ENCODE measurements at places on chromosomes 12 and 14. TPM values are rescaled to one million over a fixed set of nuclear protein-coding genes. Genes with fewer than 3 reads are reported as not detected.

- no peaks in the 10 kb centered on the region for H3K27me3 ChIP-seq
- H3K36me3 ChIP-seq = no peaks in the 10 kb centered on the region
- H3K27ac ChIP-seq = no peak overlapping the region
- DNase-seq = no peak
Observed at GRCh38 chr12:93668919-93669418, 8.2 kb upstream of the CRADD start.

The ZC3H10 gene
- total RNA-seq = 8.4 TPM

- H3K27me3 ChIP-seq = no peaks in the 10 kb centered on the region
- no peak overlapping the region for H3K4me3 ChIP-seq
- no peaks in the 10 kb centered on the region for H3K4me1 ChIP-seq
- no peak overlapping the region for H3K27ac ChIP-seq
- no peak for DNase-seq
Observed at GRCh38 chr12:79294590-79294989, 396.2 kb downstream of the PAWR start.

DNA sequence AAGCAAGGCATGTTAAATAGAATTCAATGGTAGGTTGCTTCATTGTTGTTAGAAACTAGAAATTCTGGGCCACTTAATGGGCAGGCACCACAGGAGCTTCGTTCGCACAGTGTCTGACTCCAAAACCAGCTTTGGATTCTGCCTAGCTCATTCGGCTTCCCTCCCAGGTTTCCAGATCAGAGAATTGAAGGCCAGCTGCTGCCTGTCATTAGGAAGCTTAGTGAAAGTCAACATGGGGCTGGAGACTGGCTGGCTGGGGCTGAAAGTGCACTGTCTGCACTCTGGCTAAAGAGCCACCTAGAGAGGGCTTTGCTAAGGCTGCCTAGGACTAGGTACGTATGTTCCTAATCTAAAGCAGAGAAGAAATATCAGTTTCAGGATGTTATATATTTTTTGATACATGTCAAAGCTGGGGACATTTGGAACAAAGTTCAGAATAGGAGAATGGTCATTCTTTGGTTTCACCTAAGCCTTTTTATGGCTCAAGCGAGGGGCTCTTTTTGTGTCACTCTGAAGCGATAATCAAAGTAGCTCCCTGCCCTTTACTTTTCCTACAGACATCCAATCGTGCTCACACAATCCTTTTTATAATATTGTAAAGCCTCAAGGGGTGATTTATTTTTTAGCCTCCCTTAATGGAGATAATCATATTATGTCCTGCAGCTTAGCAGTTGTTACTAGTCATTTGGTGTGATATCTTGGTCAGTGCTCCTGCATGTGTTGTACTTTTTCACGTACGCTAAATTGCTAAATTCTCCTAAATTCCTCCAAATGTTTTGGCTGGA lies 238.5 kb upstream of the NAV3 start:
- H3K4me1 ChIP-seq = no peaks in the 10 kb centered on the region
- no peaks in the 10 kb centered on the region for H3K36me3 ChIP-seq
- no peak for DNase-seq
- H3K27me3 ChIP-seq = no peaks in the 10 kb centered on the region
- no peak overlapping the region for H3K27ac ChIP-seq

DNA sequence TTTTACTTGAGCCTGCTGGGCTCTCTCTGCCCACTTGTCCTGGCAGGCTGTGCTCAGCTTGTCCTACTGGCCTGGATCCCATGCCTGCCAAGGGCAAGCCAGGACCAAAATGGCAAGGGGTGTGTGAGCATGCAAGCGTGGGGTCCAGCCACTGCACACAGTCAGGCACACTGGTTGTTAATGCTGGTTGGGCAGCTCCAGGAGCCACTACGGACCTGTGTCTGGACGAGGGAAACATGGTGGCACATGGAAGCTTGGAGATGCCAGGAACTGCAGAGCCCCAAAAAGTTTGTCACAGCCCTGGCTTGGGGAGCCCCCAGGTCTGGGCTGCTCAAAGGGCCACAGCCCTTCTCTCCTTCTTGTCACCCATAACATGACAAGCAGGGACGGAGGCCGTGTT lies 83.8 kb downstream of the ACSS3 start:
- H3K36me3 ChIP-seq = peaks cover 6% of the 10 kb centered on the region
- no peaks in the 10 kb centered on the region for H3K4me1 ChIP-seq

The BDKRB1 gene
- total RNA-seq = not detected

The HRK gene
- total RNA-seq = not detected

DNA sequence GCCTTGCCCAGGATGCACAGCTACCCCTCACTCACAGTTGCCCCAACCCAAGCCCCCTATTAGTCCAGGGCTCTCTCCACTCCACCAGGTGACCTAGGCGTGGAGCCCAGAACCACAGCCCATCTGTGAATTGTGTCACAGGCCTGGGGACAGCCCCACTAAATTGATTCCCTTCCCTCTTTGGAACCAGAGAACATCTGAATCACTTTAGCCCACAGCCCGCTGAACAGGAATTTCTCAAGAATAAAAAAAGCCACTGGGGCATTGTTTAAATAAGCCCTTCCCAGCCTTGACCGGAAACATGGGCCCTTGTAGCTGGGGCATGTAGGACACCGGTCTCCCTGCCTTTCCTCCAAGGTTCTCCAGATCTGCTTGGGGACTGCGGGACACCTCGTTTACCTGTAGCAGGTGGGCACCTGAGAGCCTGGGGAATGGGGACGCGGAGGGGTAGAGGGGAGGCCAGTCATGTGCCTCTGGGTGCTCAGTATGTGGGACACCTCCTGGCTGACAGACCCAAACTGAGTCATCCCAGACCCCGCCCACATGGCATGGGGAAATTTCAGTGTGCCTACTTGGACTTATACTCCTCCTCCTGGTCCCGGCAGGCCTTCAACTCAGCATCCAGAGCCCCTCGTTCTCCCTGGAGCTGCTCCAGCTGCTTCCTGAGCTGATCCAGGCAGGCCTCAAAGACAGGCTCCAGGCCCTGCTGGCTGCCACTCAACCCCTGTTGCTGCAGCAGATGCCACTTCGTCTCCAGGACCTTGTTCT lies 1.3 kb downstream of the KRT78 start:
- DNase-seq = no peak
- no peak overlapping the region for H3K27ac ChIP-seq
- H3K4me1 ChIP-seq = no peaks in the 10 kb centered on the region
- H3K27me3 ChIP-seq = peaks cover 16% of the 10 kb centered on the region

The SIX6 gene
- not detected for total RNA-seq

- H3K4me3 ChIP-seq = no peak overlapping the region
- no peaks in the 10 kb centered on the region for H3K36me3 ChIP-seq
- DNase-seq = no peak
- no peaks in the 10 kb centered on the region for H3K27me3 ChIP-seq
- H3K27ac ChIP-seq = no peak overlapping the region
- H3K4me1 ChIP-seq = no peaks in the 10 kb centered on the region
Observed at GRCh38 chr12:28537474-28537873, 347.2 kb downstream of the CCDC91 start.

GRCh38 chr14:94946244-94946643 lies 176.3 kb upstream of the GSC start:
- DNase-seq = no peak
- no peaks in the 10 kb centered on the region for H3K36me3 ChIP-seq
- H3K27me3 ChIP-seq = no peaks in the 10 kb centered on the region

GRCh38 chr12:121866331-121866730 lies 7.7 kb upstream of the HPD start:
- no peak overlapping the region for H3K4me3 ChIP-seq
- H3K36me3 ChIP-seq = no peaks in the 10 kb centered on the region
- DNase-seq = no peak
- H3K27ac ChIP-seq = no peak overlapping the region

DNA sequence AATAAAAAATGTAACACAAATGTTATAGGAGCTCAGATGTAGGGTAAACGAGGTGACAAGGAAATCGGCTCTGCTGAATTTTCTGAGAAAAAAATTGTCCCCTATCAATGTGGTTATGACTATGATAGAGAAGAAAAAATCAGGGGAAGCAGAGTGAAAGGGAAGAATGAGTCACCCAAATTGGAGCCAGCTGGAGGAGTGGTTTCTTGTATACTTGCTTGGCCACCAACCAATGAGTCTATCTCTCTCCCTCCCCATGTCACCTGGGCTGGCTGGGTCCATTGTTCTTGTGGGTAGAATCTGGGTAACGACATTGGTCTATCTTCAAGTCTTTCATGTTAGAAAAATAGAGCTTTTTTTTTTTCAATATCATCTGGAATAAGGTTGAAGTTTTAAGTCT lies 196.6 kb upstream of the FLRT2 start:
- H3K4me1 ChIP-seq = no peaks in the 10 kb centered on the region
- no peaks in the 10 kb centered on the region for H3K27me3 ChIP-seq
- no peaks in the 10 kb centered on the region for H3K36me3 ChIP-seq
- no peak overlapping the region for H3K27ac ChIP-seq
- DNase-seq = no peak

DNA sequence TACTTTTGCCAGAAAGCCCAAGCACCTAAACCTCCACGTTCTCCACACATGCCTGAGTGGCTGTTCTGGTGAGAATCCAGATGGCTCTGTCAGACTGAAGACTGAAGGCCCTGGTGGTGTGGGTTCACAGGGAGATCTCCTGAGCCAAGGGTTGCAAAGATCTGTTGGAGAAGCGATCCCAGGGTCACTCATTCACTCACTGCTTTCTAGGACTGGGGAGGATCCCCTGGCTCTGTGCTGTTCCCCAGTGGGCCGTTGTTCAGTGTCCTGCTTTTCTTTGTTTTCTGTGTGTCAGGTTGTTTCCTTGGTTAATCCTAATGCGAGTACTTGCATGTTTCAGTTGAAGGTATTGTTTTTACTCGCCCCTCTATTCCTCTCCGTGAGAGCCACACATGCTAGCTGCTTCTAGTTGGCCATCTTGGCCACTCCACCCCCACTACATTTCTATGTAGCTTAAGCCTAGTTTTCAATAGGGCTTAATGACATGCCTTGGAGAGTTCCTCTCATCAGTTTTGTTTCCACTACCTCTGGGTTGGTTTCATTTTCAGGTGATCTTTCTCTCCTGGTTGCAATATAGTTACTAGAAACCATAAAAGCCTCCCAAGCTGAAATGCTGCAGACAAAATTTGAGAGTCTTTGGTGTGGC lies 144.5 kb upstream of the SLC38A2 start:
- H3K4me3 ChIP-seq = no peak overlapping the region
- no peaks in the 10 kb centered on the region for H3K36me3 ChIP-seq
- peaks cover 5% of the 10 kb centered on the region for H3K4me1 ChIP-seq

The TMPRSS12 gene
- total RNA-seq = not detected

The OS9 gene
- 263 TPM for total RNA-seq

DNA sequence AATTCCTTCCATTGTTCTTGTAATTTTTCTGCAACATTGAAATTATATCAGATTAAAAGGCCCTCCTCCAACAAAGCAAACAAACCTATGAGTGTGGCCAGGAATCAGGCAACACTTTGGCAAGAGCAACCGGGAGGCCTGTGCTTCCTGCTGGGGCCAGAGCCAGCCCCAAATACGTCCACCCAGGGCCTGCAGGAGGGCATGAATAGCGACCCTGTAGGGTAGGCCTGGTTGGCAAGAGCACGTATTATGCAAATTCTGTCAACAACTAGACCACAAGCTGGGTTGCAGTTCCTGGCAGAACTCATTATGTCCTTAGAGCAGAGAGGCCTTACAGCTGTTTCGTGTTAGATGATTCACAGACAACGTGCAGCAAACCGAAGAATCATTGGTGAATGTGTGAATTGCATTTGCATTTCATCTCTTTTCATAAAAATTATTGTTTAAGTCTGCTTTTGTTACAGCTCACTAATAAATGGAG lies 26.9 kb upstream of the LGALS3 start:
- peak; percentile 88 for DNase-seq
- H3K4me1 ChIP-seq = peaks cover 86% of the 10 kb centered on the region
- peak overlapping the region; percentile 96 for H3K27ac ChIP-seq
- no peaks in the 10 kb centered on the region for H3K27me3 ChIP-seq
- H3K4me3 ChIP-seq = no peak overlapping the region

The MYO1H gene
- total RNA-seq = 0.64 TPM

The RNU7-1 gene
- not detected for total RNA-seq

The SRRM4 gene
- total RNA-seq = 0.12 TPM

GRCh38 chr14:101508948-101509729 lies 52.2 kb upstream of the DIO3 start:
- no peaks in the 10 kb centered on the region for H3K27me3 ChIP-seq
- no peaks in the 10 kb centered on the region for H3K36me3 ChIP-seq
- H3K4me3 ChIP-seq = no peak overlapping the region
- peak; percentile 53 for DNase-seq

GRCh38 chr14:87955501-87955900 lies 37.5 kb downstream of the GALC start:
- no peaks in the 10 kb centered on the region for H3K4me1 ChIP-seq
- DNase-seq = no peak
- no peak overlapping the region for H3K27ac ChIP-seq
- peaks cover 32% of the 10 kb centered on the region for H3K36me3 ChIP-seq

- no peak overlapping the region for H3K4me3 ChIP-seq
- peaks cover 30% of the 10 kb centered on the region for H3K36me3 ChIP-seq
- H3K27me3 ChIP-seq = no peaks in the 10 kb centered on the region
- H3K27ac ChIP-seq = no peak overlapping the region
Observed at GRCh38 chr14:95471016-95471415, 45.4 kb downstream of the SYNE3 start.

DNA sequence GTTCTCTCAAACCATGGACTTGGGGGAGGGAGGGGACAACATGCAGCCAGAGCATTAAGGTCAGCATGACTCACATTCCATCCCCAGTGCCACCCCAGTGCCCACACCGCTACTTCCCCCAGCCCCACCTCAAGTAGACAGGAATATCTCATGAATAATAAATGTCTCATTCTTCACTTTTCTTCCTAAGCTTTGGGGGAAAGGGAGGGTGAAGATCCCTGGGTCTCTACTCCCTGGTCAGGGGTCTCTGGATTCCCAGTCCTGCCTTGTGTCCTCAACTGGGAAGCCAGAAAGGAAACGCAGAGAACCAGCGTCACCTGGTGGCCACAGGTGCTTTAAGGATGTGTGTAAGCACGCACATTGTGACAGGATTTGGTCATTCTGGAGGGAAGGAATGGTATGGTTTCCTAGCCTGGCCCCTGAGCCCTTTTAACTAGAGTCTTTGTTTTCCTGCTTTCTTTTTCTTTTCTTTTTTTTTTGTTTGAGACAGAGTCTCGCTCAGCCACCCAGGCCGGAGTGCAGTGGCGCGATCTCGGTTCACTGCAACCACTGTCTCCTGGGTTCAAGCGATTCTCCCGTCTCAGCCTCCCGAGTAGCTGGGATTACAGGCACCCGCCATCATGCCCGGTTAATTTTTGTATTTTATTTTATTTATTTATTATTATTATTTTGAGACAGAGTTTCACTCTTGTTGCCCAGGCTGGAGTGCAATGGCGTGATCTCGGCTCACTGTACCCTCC lies 3.4 kb downstream of the GPR84 start:
- peaks cover 18% of the 10 kb centered on the region for H3K4me1 ChIP-seq
- no peaks in the 10 kb centered on the region for H3K27me3 ChIP-seq
- no peak overlapping the region for H3K4me3 ChIP-seq
- DNase-seq = peak; percentile 87

The C12orf54 gene
- not detected for total RNA-seq
